ENCODE measurements at places on chromosomes 2 and 18.

GRCh38 chr2:240825476-240825875 is 5.5 kb upstream of the KIF1A start:
- no peak for DNase-seq

DNA sequence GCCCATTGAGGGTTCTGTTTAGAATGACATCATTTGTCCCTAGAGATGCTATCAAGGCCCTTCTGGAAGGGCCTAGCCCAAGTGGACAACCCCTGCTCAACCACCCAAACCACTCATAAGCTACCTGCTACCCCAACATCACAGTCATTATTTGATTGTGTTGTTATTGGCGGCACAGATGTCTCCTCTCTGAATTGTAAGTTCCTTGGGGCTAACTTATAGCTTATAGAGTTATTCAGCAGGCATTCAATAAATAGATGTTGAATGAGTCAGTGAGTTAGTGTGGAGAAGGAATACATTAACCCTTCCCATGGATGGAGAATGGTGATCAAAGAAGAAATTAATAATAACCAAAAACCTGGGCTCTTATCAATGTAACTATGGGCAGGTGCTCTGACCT is 80.0 kb downstream of the ACAA2 start:
- no peak for DNase-seq

DNA sequence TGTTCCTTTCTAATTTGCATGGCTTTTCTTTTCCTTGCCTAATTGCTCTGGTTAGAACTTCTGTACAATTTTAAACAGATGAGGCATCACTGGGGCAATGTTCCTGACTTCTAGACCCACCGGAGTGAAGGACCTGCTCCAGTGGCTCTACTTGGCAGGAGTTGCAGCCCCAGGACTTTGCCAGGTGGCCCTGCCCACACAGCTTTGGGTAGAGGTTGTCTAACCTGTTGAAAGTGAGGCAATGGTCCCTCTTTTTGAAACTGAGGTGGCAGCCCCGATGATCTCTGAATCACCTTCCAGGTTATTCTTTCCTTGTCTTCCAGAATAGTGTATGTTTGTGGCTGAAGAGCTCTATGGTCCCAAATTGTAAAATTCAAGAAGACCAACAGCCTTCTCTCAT is 29.9 kb upstream of the ZNF512 start:
- DNase-seq, result no peak

GRCh38 chr2:3827673-3828575 is 124.5 kb downstream of the DCDC2C start:
- no peak for DNase-seq

- no peak for DNase-seq
Observed at GRCh38 chr2:240107477-240107796, 28.7 kb downstream of the COPS9 start.

GRCh38 chr2:190065839-190066238 is 3.3 kb upstream of the MSTN start:
- no peak for DNase-seq

GRCh38 chr18:23719634-23720201 is 30.5 kb downstream of the LAMA3 start:
- DNase-seq, result peak; percentile 51

GRCh38 chr2:233412405-233412804 is 58.1 kb downstream of the DGKD start:
- DNase-seq, result no peak

DNA sequence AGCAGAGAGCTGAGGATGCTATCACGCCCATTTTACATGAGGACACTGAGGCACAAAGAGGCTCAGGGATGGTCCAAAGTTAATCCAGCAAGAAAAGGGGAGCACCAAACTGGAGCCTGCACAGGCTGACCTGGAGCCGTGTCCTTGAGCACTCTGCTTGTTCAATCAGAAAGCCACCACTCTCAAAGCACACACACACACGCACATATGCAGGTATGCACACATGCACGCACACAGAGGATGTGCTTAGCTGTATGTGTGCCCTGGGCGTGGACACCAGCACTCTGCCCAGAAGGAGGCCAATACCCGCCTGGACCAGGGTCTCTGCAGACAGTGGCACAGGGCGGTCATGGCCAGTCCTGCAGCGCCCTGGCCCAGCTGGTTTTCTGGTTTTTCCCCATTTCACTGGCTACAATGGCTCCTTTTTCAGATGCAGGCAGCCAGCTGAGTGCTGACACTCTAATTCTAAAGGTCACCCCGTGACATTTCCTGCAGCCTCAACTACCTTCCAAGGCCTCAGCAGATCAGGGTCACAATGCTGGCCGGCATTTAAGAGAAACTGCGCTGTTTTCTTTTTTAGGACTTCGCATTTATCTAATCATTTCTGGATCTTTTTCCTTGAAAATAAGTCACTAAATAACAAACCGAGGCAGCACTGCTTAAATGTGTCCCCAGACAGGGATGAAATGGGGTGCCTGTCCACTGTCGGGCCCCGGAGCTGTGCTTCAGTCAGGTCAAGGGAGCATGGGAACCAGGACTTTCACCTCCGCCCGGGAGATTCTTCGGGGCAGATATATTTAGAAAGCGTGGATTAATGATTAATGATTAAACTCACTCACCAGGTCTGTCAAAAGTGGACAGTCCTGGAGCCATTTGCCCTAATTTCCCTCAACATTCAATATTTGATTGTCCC is 104.5 kb downstream of the HDAC4 start:
- no peak for DNase-seq

DNA sequence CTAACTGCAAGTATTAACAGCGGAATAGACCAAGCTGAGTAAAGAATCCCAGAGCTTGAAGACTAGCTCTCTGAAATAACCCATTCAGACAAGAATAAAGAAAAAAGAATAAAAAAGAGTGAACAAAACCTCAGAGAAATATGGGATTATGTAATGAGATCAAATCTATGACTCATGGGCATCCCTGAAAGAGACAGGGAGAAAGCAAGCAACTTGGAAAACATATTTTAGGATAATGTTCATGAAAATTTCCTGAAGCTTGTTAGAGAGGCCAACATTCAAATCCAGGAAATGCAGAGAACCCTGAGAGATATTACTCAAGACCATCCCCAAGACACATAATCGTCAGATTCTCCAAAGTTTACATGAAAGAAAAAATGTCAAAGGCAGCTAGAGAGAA is 17.3 kb downstream of the PFN4 start:
- no peak for DNase-seq

DNA sequence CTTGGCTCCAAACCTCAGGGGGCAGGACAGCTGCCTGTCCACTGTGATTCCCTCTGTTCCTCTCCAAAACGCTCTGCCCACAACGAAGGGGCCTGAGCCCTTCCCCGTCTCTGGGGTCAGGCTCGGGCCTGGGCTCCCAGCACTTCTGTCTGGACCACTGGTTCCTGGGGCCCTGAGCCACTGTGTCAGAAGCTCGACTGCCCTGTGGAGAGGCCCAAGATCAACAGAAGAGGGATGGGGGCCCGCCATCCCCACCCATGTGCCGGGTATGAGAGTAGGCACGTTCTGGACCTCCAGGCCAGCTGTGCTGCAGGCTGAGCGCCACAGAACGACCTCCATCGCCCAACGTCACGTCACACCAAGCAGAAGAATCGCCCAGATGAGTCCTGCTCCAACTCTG is 119.9 kb upstream of the HS6ST1 start:
- no peak for DNase-seq

- DNase-seq, result no peak
Observed at GRCh38 chr2:180061546-180061945, 54.4 kb upstream of the CWC22 start.

- no peak for DNase-seq
Observed at GRCh38 chr18:70207181-70207580, 1.7 kb upstream of the RTTN start.

DNA sequence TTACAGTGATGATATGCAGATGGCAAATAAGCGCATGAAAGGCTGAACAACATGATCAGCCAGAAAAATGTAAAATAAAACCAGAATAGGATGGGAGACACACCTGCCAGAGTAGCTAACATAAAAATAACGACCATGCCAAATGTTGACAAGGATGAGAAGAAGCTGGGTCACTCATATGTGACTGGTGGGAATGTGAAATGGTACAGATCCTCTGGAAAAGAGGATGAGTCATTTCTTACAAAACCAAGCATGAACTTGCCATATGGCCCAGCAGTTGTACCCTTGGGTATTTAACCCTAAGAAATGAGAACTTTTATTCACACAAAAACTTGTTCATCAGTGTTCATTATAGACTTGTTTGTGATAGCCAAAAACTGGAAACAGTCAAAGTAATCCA is 143.8 kb downstream of the SH3BP4 start:
- no peak for DNase-seq

DNA sequence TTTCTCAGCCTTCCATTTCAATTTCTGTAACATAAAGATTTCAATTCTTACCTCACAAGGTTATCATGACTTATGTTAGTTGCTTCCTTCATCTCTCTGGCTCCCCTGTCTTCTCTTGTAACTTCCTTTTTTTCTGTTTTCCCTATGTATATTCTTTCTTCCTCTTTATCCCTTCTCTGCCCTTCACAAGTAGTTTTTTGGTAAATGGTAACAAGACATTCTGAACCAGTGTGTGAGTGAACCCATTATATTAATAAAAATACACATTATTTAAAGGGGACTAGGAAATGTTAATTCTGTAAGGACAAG is 8.4 kb downstream of the ACSL3 start:
- no peak for DNase-seq

GRCh38 chr18:58557008-58557435 is 71.9 kb downstream of the ALPK2 start:
- no peak for DNase-seq

GRCh38 chr2:74091391-74091790 is 56.3 kb downstream of the BOLA3 start:
- no peak for DNase-seq

DNA sequence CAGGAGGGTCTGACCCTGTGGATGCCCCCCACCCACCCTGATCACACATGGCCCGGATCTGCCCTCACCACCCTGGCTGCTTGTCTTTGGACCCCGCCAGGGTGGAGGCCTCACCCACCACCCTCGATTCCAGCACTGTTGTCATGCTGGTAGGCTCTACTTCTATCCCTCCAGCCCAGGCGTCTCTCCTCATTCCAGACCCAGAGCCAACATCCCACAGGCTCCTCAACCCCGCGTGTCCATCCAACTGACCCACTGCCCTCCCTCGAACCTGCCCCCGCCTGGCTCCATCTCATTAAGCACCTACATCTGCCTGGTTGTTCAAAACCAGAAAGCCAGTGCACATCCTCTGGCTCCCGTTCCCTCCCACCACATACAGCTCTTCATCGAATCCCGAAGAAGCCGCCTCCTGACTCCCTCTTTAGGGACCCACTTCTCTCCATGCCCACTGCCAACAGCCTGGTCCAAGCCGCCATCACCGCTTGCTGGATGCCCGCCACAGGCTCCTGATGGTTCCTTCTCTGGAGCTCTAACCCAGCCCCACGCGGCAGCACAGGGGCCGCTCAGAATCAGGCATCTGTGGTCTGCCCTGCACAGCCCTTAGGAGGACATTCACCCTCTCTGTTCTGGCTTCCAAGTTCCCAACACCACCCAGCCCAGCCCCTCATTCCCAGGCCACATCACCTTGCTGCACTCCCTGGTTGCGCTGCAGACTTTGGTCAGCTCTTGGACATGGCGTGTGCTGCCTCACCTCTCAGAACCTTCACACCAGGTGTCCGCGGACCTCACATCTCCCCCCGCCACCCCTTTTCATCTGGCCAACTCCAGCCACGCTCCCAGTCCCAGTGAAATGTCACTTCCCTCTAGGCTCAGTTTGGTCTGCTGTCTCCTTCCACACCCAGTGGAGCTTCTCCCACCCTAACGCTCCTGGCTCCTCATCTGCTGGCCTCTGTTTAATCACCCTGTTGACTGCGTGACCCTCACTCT is 43.0 kb downstream of the EMX1 start:
- DNase-seq, result no peak

GRCh38 chr2:54950811-54951210 is 99.4 kb downstream of the RTN4 start:
- no peak for DNase-seq

- no peak for DNase-seq
Observed at GRCh38 chr2:110691612-110692258, 13.9 kb upstream of the BUB1 start.

DNA sequence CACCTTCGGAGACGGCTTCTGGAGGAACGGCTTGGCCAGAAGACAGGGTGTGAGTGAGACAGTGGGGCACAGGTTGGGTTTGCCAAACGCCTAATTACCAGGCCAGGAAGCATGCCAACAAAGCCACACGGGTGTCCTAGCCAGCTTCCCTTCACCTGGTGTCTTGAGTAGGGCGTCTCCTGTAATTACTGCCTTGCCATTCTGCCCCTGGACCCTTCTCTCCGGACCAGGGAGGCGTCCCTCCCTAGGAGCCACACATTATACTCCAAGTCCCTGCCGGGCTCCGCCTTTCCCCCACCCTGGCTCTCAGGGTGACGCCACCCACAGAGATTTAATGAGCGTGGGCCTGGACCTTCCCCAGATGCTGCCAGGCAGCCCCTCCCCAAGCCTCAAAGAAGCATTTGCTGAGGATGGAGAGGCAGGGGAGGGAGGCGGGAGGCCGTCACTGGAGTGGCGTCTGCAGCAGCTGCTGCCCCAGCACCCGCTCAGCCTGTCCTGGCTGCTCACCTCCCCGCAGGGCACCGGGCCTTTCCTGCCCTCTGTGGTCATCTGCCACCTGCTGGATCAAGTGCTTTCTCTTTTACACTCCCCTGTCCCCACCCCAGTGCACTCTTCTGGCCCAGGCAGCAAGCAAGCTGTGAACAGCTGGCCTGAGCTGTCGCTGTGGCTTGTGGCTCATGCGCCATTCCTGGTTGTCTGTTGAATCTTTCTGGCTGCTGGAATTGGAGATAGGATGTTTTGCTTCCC is 20.7 kb downstream of the FOSL2 start:
- DNase-seq, result no peak

- no peak for DNase-seq
Observed at GRCh38 chr2:222884114-222884771, 23.4 kb downstream of the ACSL3 start.

- DNase-seq, result no peak
Observed at GRCh38 chr2:47535073-47535472, 132.1 kb downstream of the MSH2 start.

GRCh38 chr2:199692489-199692888 is 158.5 kb downstream of the FTCDNL1 start:
- DNase-seq, result no peak

- DNase-seq, result no peak
Observed at GRCh38 chr2:31765078-31765945, 184.6 kb upstream of the SRD5A2 start.

GRCh38 chr2:39632876-39633275 is 32.8 kb upstream of the TMEM178A start:
- DNase-seq, result no peak

DNA sequence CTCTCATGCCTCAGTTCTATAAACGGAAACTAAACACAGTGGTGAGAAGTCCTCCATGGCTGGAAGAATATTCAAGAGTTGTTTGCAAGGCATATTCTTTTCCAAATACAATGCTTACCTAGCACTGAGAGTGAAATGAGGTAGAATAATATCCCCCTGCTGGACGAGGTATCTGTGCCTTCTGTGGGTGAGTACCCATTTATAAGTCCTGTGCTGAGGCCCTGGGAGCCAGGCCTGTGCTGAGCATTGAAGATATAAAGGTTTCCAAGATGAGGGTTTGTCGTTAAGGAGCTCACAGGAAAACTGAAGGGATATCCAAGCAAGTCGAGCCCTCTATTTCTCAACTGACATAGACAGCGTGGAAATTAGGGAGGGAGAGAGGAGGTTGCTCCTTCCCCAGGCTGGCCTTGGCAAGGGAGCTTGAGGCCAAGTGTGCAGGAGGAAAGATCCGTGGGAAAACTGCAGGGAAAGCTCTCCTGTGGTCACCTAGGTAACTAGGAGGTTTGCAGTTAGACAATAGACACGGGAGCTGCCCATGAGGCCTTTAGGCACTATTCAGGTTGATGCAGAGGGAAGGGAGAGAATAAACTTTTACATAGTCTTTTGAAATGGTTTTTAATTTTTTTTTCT is 17.6 kb downstream of the PTPRM start:
- no peak for DNase-seq

GRCh38 chr2:43460611-43461365 is 135.1 kb downstream of the THADA start:
- no peak for DNase-seq
